ENCODE measurements at places on chromosomes 6 and 20.
A peak's percentile ranks its signal among the peaks of the same experiment; 100 is the strongest.

DNA sequence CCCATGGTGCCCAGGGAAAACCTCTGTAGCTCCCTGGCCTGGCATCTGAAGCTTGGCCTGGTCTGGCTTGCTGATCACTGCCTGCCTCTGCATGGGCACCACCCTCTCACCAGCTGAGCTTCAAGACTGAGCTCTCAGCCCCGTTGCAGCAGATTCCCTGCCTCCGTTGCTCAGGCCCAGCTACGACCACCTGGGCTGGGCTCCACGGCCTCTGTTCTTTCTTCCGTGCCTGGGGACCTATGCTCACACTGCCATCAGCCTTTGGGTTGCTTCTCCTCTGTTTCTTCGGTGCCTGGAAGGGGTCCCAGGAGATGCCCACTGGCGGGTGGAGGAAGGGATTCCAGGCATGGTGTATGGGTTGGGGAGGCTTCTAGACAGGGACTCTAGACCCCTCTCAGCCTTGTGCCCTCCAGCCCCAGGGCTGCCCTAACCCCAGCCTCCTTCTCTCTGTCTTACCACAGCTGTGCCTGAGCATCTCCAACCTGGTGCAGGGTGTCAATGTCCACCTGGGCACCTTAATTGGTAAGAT is 9.1 kb downstream of the BPIFB2 start:
- H3K27me3 ChIP-seq = peaks cover 3% of the 10 kb centered on the region
- DNase-seq = no peak
- H3K27ac ChIP-seq = no peak overlapping the region

DNA sequence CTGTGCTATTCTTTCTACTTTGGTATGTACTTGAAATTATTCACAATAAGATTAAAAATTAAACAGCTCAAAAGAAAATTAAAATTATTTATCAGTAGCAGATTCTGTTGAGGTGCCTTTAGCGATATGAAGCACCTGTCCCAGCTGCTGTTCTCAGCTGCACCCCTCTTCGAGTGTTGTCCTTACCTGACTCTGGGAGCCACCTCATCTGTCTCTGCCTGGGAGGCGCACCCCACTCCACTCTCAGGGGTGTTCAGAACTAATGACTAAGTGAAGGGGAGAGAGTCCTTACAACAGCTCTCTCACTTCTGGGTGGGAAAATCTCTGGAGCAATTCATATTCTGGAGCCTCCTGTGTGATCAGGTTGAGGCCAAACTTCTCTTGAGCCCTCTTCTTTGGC is 745.7 kb downstream of the RFPL4B start:
- H3K4me1 ChIP-seq = no peaks in the 10 kb centered on the region
- no peak overlapping the region for H3K27ac ChIP-seq
- H3K36me3 ChIP-seq = no peaks in the 10 kb centered on the region
- no peak for DNase-seq

DNA sequence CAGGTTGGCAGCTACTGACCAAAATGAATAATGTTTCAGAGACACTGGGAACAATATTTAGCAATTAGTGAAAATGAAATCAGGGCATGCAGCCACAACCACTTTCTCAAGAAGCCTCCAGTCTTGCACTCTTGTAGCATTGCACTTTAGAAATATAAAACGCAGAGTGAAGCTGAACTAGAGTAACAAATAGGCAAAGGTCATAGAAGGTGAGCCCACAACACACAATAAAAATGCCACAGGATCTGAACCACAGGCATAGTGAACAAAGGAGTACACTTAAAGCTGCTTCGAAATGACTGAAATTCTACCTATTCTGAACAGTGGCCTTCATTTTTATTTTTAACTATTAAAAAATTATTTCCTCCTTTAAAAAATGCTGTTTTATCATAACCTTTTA is 25.0 kb downstream of the DDO start:
- H3K27me3 ChIP-seq = no peaks in the 10 kb centered on the region
- H3K27ac ChIP-seq = peak overlapping the region; percentile 71
- H3K36me3 ChIP-seq = no peaks in the 10 kb centered on the region
- H3K4me1 ChIP-seq = peaks cover 25% of the 10 kb centered on the region

DNA sequence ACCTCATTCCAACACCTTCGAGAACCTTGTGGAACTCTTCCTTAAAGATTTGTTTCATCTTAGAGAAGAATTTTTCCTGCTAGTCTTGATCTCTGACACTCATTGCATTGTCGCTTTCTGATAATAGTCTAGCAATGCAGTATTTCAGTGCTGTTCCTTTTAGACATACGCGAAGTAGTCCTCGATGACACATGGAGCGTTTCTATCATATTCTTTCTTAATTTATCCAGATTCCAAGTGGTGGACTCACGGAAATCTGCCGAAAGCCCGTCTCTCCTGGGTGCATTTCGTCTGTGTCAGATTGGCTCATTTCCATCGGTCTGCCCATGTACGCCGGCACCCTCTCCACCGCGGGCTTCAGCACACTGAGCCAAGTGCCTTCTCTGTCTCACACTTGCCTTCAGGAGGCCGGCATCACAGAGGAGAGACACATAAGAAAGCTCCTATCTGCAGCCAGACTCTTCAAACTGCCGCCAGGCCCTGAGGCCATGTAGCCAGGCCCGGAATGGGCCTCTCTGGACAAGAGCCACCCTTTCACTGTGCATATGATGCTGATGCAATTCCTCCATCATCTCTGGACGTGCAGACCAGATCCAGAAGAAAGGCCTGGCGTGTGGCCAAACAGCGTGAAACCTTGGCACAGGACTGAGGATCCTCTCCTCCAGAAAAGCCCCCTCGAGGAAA is 198.6 kb upstream of the UST start:
- H3K4me1 ChIP-seq = peaks cover 12% of the 10 kb centered on the region
- H3K27ac ChIP-seq = no peak overlapping the region
- no peaks in the 10 kb centered on the region for H3K27me3 ChIP-seq
- H3K36me3 ChIP-seq = peaks cover 5% of the 10 kb centered on the region
- no peak for DNase-seq
- H3K4me3 ChIP-seq = no peak overlapping the region

- no peak for DNase-seq
- H3K36me3 ChIP-seq = no peaks in the 10 kb centered on the region
- no peak overlapping the region for H3K4me3 ChIP-seq
- no peak overlapping the region for H3K27ac ChIP-seq
- H3K4me1 ChIP-seq = no peaks in the 10 kb centered on the region
- H3K27me3 ChIP-seq = no peaks in the 10 kb centered on the region
Observed at GRCh38 chr6:56658326-56658725, 15.6 kb upstream of the DST start.

DNA sequence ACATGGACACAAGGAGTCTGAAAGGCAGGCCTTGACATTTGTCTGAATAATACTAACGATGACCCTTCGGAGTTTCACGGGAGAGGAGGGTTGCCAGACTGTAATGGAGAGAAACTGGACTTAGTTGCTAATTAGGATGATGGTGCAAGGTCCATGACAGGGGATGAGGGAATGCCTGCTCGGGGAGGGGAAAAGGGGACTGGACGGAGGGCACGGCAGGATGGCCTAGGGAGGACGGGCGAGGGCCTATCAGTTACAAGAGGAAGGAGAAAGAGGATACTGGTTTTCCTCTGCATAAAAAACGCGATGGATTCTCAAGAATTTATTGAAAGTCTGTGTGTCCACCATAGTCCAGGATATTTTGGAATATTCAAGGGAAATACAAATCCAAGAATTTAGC is 42.7 kb downstream of the IRAK1BP1 start:
- no peak overlapping the region for H3K27ac ChIP-seq
- H3K4me1 ChIP-seq = no peaks in the 10 kb centered on the region
- no peak overlapping the region for H3K4me3 ChIP-seq

DNA sequence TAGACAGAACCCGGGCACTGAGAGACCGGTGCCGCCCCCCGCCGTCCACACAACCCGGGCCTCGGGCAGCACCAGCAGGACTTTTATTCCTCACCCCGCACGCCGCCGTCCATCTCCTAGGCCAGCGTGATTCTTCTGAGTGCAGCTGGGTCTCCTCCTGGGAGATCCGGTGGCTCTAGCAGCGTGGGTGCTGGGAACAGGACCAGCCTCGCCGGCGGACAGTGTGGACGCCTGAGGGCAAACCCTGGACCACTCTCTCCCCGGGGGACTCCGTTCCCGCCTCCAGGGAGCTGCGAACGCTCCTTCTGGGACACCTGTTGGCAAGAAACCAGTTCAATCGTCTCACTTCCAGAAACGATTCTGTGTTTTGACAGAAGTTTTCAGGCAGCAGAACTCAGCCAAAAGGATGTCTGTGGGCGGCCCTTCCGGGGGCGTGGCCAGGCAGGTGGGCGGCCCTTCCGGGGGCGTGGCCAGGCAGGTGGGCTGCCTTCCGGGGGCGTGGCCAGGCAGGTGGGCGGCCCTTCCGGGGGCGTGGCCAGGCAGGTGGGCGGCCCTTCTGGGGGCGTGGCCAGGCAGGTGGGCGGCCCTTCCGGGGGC is 130.7 kb downstream of the DLL1 start:
- H3K36me3 ChIP-seq = no peaks in the 10 kb centered on the region
- no peak overlapping the region for H3K4me3 ChIP-seq
- H3K4me1 ChIP-seq = no peaks in the 10 kb centered on the region
- no peak overlapping the region for H3K27ac ChIP-seq
- no peaks in the 10 kb centered on the region for H3K27me3 ChIP-seq
- DNase-seq = no peak

GRCh38 chr6:2344319-2344905 is 99.0 kb upstream of the GMDS start:
- H3K36me3 ChIP-seq = no peaks in the 10 kb centered on the region
- DNase-seq = no peak
- H3K4me1 ChIP-seq = no peaks in the 10 kb centered on the region
- H3K4me3 ChIP-seq = no peak overlapping the region

- H3K4me3 ChIP-seq = no peak within 1 kb of the TSS
- H3K27ac ChIP-seq = no peak within 1 kb of the TSS
- H3K4me1 ChIP-seq = peaks cover 6% of the 10 kb centered on the region
- DNase-seq = no peak
Observed at GRCh38 chr6:36697481-36697903, at the start of gene RAB44. Gene RAB44 (plus strand): TSS chr6:36697826. CDS start chr6:36704236, 6,410 bp downstream.

- DNase-seq = peak; percentile 96
- H3K27ac ChIP-seq = no peak overlapping the region
- no peaks in the 10 kb centered on the region for H3K36me3 ChIP-seq
- no peaks in the 10 kb centered on the region for H3K27me3 ChIP-seq
- peaks cover 5% of the 10 kb centered on the region for H3K4me1 ChIP-seq
Observed at GRCh38 chr6:2857580-2858337, 16.1 kb upstream of the SERPINB1 start.

- H3K36me3 ChIP-seq = no peaks in the 10 kb centered on the region
- no peak overlapping the region for H3K4me3 ChIP-seq
Observed at GRCh38 chr6:108591040-108591816, 30.5 kb downstream of the FOXO3 start.

DNA sequence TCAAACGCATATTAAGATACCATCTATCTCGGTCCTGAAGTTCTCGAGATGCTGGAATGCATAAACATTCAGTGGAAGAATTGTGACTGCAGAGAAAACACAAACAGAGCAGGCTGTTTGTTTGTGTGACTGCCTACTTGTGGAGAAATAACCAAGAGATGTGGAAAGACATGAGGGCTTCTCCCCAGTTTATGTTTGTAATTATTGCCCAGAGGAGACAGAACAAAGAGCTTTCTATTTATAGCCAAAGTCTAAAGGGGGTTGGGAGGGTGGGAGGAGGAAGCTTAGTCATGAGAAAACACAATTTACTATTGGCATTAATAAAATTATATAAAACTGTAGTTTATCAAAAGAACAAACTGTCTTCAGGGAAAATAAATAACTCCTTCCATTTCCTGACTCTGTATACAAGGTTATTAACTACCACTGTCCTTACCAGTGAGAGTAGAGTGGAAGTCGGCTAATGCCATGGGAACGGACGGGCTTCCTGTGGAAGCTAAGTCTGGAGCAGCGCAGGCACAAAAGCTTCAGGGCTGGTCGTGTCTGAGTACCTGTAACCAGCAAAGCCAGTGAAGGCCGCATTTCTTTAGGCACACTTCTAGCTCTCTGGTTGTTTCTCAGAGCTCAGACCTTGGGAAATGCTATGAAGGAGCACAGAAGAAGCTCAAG is 200.2 kb upstream of the SUPT3H start:
- no peaks in the 10 kb centered on the region for H3K36me3 ChIP-seq
- no peak overlapping the region for H3K4me3 ChIP-seq
- DNase-seq = peak; percentile 34
- peaks cover 10% of the 10 kb centered on the region for H3K4me1 ChIP-seq
- no peaks in the 10 kb centered on the region for H3K27me3 ChIP-seq

GRCh38 chr6:108002365-108003221 is 44.6 kb upstream of the SEC63 start:
- H3K36me3 ChIP-seq = no peaks in the 10 kb centered on the region
- no peak overlapping the region for H3K4me3 ChIP-seq
- H3K27me3 ChIP-seq = no peaks in the 10 kb centered on the region
- H3K4me1 ChIP-seq = no peaks in the 10 kb centered on the region
